Activated naive CD8-positive, alpha-beta T cell treated with anti-CD3 and anti-CD28 coated beads, Interleukin-2, amount 10 ng/mL, durations not matched to agents 7 days and 5 days (primary cell): ENCODE measurements at places on chromosomes 11 and 22.

DNA sequence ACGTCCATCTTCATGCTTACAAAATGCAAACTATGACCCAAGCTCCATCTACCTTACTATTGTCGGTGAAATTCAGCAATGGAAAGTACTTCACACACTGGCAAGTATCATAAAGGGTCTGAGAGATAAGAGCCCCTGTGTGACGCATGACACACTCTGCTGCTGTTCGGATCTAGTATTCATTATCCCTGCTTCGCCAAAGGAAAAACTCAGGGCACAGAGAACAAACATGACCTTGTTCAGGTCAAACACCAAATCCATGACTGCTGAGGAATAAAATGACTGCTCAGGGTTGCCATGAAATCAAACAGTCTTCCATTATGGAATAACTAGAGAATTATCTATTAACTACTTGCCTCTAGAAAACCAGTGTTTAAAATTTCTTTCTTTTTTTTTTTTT is 73.0 kb downstream of the MICAL3 start:
- no peak for DNase-seq

- DNase-seq, result no peak
These were observed 871 bp upstream of the SIDT2 start for GRCh38 chr11:117177534-117178209.

GRCh38 chr11:94203070-94203469 is 74.4 kb downstream of the PANX1 start:
- no peak for DNase-seq

DNA sequence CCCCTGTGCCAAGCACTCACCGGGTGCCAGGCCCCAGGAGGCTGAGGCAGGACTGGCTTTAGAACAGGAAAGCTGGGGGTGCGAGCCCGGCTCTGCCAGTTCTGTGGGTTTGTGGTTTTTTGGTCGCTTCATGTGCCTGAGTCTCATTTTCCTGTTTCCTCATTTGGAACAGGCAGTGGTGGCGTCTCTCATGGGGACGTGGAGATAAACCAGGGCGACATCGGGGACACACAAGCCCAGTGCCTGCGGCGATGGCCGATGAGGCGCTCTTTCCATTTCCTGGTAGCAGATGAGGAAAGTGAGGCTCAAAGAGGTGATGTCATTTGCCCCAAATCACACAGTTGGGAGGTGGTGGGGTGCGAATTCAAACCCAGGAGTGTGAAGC is 20.8 kb upstream of the CHKA start:
- DNase-seq, result peak; percentile 61

DNA sequence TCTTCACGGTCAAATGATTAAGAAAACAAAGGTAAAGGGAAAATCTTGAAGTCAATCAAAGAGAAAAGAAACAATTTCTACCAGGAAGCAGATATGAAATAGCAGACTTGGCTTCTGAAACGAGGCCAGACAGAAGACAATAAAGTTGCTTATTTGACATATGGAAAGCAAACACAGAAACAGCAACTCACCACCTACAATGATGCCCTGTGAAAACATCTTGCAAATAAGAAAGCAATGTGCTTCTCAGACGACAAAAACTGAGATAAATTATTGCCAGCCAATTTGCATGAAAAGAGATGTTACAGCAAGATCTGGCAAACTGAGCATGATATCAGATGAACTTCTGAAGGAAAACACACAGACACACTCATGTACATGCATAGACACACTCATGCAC is 45.9 kb upstream of the CTSC start:
- no peak for DNase-seq

DNA sequence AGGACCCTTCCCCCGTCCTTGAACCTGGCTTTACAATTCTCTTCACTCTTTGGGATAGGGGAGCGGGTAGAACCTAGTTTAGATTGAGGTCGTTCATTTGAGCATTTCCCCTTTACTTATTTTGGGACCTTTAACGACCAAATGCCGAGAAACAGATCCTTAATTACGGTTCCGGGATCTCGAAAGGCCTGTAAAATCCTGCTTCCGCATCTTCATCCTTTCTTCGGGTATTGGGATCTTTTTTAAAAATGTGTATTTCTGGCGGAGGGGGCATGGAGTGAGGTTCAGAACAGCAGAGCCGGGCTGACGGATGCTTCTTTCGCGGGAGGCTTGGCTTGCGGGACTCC is 395 bp upstream of the HIPK3 start:
- no peak for DNase-seq

DNA sequence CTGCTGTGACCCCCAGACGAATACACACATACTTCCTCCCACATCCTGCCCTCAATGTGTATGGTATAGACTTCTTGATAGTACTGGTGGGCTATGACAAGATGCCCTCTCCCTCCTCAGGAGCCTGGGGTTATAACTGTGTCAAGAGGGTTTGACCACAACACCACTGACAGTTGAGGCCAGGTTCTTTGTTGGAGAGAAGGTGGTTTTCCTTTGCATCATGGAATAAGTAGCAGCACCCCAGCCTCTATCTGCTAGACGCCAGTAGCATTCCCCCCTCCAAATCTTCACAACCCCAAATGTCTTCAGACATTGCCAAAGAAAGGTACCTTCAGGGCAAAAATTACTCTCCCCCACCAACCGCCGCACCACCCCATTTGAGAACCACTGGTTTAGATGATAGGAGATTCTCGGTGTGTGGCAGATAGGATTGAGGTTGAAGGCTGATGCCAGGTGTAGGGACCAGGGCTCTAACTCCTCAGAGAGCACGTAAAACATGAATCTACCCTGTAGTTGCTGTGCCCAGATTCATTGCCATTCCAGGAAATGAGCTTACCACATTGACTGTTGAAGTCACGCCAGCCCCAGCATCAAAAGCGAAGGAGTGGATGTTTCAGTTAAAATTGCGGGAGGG is 5.5 kb upstream of the MYO18B start:
- DNase-seq, result peak; percentile 73

GRCh38 chr22:27358096-27358870 is 443.3 kb downstream of the MN1 start:
- DNase-seq, result no peak

DNA sequence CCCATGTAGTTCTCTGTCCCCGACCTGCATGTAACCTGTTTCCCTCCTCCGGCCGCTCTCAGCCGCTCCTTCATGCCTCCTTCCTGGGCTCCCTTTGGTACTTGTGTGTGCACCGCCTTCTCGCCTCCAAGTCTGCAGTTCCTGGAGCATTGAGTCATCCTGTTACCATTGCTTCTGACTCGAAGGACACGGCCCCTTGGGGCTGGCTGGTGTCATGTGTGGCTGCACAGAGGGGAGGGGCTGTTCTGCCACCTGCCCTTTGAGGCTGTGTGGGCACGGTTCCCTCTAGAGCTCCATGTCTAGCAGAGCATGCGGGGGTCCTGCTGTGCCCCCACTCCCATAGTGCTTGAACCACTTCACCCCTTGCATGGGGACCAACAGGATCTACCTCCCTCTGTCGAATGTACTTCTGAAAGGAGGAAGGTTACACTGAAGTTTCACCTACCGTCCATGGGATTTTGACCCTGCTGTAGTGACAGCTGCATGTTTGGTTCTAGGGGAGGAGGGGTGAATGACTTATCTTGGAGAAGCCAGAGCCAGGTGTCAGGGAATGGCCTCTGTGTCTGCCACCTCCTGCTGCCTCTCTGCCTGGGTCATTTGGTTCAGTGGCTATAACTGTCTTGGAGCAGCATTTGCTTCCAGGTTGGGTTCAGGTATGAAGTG is 39.6 kb downstream of the BCR start:
- DNase-seq, result peak; percentile 55

DNA sequence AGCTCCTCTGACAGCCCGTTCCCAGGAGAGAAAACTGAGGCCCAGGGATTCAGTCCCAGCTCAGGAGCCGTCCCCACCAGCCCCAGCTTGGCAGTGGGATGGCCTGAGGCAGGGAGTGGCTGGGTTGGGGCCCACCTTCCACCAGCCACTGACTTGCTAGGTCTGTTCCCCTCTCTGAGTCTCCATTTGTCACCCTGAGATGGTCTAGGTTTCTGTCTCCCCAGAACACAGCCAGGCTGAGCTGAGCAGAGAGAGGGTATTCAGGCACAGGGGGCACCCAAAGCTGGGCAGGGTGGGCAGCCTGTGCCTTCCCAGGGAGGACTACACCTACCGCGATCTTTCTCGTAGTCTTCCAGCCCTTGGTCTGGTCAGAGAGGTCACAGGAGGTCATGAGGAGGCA is 95.7 kb downstream of the PDE2A start:
- no peak for DNase-seq

DNA sequence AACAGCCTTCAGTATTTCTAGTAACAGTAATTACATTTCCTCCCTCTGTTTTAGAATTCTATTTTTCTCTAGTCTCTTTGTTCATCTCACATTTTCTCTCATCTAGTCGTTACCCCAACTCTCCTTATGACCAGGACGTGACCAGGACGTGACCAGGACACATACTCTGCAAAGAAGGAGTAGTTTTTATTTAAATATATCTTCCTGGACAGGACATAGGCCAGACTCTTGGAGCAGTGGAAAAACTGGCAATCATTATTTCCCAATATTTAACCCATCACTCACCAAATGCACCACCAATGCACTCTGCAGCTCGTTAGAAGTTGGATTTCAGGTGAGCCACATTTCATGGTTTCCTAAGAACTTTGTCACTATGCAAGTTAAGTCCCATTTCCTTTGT is 40.3 kb upstream of the POGLUT3 start:
- no peak for DNase-seq

- peak; percentile 57 for DNase-seq
These were observed at the start of gene TUBA8 for GRCh38 chr22:18110194-18110953. Gene TUBA8 (plus strand): TSS chr22:18110809. CDS start chr22:18110866, 57 bp downstream.

DNA sequence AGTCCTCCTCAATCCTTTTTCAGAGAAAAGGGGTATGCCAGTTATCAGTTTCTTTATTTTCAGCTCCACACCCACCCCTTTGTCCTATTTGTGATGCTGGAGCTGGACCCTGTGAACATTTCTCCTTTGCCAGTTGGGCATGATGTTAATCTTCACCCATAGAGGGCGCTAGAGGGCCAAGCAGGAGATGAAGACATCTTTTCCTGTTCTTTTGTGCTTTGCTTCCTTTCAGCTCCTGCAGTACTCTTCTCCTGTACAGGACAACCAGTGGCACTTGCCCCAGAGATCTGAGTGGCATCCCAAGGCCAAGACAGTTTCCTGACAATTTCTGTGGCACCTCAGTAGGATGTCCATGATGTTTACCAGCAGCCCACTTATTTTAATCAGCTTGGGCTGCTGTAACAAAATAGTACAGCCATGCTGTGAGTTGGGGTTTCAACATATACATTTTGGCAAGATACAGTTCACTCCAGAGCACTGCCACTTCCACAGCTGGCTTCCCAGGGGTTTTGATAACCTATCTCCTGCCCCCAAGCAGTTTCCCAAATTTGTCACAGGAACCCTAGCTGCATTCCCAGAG is 4.6 kb downstream of the SAA2 start:
- peak; percentile 53 for DNase-seq

GRCh38 chr22:29787371-29787980 is 20.3 kb downstream of the UQCR10 start:
- DNase-seq, result no peak

- DNase-seq, result no peak
These were observed 44.7 kb upstream of the TTLL12 start for GRCh38 chr22:43231724-43232034.

GRCh38 chr11:46920755-46921154 is 2.4 kb upstream of the LRP4 start:
- DNase-seq, result no peak

DNA sequence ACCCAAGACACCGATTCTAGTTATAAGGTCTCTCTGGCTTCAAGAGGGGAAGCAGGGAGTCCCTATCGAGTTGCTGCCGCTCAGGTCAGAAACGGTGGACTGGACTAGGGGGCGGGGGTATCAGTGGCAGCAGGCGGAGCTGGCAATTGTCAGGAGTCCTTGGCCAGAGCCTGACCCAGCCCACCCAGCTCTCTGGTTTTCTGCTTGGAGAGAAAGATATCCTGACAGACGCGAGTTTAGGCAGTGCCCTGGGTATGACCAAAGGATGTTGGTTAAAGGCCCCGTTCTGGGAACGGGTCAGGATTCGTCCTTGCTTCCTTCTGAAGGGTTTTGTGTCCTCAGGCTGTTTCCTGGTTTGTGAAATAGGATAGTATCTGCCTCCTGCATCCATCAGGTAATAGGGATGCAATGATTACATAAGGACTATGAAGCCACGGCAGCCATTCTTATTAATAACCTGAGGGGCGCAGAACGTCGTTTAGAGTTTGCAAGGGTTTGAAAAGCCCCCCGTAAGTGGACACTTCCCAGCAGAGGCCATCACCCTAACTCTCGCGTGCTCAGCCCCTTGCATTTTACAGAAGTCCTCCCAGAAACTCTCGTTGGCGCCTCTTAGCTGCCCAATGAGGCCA is 700 bp upstream of the DEPDC5 start:
- peak; percentile 40 for DNase-seq

- DNase-seq, result no peak
These were observed 160.4 kb downstream of the ATG16L2 start for GRCh38 chr11:72974487-72975205.

- DNase-seq, result no peak
These were observed 18.7 kb downstream of the ZNF74 start for GRCh38 chr22:20412474-20413216.

- no peak for DNase-seq
These were observed 83.3 kb downstream of the GRIA4 start for GRCh38 chr11:105693075-105693759.

DNA sequence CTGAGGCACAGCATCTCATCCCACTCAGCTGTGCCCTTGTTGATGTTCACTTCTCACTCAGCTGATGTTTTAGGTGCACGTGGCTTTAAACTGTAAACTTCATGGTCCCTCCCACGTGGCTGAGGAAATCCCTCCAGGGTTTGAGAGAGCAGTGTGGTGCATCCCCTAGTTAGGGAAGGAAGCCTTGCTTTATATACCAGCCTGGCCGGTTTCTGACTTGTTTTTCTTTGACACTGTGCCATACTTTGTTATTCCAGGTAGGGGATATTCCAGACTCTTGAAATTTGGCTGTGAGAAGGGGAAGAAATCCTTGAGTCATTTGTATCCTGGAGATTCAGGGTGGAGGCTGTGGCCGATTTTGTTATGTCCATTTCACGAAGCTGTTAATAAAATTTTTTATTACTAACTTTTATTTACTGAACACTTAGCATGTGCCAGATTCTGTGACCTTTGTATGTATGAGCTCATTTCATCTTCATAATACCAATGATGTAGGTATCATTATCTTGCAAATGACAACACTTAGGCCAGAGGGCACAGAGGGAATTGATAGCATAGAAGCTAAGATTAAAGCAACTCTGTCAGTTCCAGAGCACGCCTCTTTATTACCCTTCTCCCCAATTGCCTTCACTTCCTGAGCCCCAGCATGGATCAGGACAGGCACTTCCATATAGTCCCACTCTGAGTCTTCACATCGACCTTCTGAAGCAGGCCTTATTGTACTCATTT is 116.6 kb downstream of the NAV2 start:
- no peak for DNase-seq

GRCh38 chr11:78074756-78075155 is 4.9 kb downstream of the NDUFC2 start:
- DNase-seq, result no peak

DNA sequence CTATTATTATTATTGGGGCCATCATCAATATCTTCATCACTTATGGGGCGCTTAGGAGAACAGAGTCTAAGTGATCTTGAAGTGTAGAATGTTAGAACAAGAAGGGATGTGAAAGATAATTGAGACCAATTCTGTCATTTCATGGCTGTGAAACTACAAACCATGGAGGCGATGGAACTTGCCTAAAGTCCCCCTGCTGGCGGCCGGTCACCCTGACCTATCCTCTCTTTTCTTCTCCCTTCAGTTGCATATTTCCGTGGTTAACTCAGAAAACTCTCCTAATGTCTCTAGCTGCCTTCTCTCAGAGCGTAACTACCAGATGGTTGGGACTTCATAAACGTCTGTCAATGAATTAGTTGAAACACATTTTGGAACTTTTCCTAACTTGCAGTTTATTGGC is 6.6 kb upstream of the OR4B1 start:
- DNase-seq, result no peak
